ENCODE measurements at places on chromosomes 5 and 9.

DNA sequence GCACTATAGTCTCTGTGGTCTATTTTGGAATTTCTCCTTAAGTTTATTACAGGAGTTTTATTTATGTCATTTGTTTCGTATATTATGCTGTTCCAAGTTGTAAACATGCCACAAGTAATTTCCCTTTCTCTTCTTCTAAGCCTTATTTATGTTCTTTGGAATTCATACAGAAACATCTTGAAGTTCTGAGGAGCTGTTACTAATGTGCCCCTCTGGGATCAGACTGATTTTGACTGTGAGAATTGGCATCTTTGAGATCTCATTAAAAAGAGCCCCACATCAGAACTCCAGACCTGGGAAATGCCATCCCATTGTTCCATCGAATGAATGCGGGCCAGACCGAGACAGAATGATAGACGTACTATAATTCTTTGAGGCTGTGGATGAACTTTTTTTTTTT lies 138.8 kb upstream of the CD180 start:
- DNase-seq: no peak

DNA sequence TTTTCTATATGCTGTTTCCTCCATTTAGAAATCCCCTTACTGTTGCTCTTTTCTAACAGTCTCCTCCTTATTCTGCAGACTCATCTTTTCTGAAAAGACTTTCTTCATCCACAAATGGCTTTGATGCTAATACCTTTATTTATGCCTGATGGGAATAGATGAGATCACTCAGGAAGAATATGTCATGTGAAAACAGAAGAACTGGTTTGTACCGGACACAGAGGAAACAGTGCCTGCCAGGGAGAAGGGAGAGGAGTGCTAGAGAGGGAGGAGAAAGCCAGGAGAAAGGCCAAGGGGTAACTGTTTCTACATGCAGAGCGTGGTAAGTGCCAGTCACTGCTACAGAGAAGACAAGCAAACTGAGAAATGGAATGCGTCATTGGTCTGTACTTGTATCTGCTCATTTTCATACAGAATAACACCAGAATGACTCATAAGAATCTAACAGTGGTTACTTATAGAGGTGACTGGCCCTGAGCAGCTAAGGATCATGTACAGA lies 45.9 kb upstream of the PJA2 start:
- DNase-seq: peak; percentile 80

DNA sequence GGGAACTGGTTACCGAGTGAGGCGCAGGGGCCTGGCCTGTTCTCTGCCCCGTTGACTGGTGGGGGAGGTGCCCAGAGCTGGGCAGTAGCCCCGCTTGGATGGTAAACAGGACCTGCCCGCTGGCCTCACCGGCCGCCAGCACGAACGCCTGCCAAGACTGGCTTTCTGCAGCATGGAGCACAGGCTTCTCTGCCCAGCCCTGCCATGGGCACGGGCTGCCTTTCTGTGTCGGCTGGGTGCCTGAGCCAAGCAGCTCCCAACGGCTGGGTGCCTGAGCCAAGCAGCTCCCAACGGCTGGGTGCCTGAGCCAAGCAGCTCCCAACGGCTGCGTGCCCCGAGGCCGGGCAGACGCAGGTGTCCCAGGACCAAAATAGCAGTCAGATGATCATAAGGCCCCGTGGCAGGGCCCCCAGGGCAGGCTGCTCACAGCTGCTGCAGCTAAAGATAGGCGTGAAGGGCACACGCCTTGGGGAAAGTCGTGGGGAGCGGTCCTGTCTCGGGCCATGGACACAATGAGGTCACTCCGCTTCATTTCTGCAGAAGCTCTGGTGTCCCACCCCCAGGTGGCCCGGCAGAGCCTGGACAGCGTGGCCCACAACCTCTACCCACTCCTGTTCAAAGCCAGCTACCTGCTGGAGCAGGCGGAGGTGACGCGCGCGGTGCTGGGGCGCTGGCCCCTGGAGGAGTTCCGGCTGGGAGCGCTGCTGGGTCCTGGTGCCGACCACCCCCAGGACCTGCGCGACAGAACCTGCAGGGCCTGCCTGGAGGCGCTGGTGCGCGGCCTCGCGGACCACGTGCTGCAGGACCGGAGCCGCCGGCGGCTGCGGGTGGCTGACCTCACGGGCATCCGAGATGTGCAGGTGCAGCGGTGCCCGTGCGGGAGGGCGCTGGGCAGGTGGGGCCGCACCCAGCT lies at the start of gene LRRC14B:
Gene LRRC14B (plus strand): TSS at position 460 of the 913 bp plus-strand sequence. CDS start 44 bp downstream, at position 504.
- no peak for DNase-seq

DNA sequence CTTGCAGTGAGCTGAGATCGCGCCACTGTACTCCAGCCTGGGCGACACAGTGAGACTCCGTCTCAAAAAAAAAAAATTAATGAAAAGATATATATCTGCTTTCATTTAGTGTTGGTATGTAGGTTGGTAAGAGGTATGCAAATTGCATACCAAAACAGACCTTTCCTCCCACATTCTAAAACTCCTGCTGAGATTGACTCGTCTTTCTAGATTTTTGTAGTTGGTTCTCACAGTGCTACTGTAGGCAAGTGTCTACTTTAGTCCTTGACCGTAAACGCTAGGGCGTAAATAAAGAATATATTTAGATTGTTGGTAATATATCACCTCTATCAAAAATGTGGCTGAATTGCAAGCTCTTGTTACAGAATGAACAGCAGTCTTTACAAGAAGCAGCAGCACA lies 445.9 kb downstream of the CHSY3 start:
- DNase-seq: no peak

DNA sequence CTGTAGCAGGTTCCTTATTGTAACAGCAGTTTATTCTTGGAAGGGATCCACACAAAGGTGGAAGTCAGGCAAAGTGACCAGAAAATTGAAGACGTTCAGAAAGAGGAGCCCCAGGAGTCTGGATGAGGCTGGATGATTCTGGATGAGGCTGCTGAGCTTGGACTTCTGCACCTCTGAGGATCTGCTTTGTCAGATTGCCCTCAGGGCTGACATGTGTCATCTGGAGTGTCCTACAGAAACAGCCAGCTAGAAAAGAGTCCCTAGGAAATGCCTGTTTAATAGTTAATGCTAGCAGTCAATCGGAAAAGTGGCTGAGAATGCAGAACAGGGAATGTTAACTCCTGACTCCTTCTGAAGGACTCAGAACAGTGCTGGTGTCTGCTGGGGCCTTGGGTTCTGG lies 236.4 kb downstream of the LRRC70 start:
- no peak for DNase-seq

- no peak for DNase-seq
Observed at GRCh38 chr9:96554326-96554725, 65.3 kb downstream of the CDC14B start.

GRCh38 chr9:135494791-135495559 lies 5.5 kb upstream of the MRPS2 start:
- DNase-seq: no peak

- DNase-seq: no peak
Observed at GRCh38 chr9:104506565-104506964, 2.5 kb downstream of the OR13F1 start.

- DNase-seq: no peak
Observed at GRCh38 chr5:126267438-126267837, 155.8 kb upstream of the GRAMD2B start.

DNA sequence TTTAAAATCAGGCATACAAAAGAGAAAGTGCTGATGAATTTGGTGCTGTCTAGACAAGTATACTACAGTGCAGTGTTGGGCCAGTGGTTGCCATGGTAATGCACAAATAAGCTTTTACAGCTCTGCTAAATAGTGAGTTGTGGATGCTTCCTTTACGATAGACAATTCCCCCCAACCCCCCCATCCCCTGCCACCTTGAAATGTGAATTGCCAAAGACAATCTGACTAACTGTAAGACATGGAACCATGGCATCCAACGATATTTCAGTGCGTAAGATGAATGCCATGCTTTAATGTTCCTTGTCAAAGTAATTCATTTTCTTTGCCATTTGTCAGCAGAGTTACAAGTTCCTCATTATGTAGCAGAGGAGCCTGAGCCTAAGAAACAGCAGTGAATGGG lies 91.5 kb upstream of the NREP start:
- DNase-seq: no peak

DNA sequence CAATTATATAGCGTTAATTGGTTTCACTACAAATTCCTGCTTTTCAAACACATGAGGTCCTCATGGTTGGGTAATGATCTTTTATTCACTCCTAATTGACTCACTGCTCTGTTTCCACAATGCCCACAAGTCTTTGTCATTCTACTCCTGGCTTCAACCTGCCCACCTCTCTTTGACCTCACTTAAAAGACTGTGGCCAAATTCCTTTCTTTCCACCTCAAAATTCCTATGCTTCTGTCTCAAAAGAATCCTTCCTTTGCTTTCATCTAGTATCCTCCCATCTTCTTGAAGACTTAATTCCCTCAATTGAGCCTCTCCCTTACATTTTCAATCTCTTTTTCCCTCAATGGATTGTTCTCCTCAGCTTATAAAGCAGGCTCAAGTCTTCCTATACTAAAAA lies 4.9 kb downstream of the APBA1 start:
- DNase-seq: no peak

- DNase-seq: no peak
Observed at GRCh38 chr5:69242215-69242927, 7.7 kb downstream of the CDK7 start.

DNA sequence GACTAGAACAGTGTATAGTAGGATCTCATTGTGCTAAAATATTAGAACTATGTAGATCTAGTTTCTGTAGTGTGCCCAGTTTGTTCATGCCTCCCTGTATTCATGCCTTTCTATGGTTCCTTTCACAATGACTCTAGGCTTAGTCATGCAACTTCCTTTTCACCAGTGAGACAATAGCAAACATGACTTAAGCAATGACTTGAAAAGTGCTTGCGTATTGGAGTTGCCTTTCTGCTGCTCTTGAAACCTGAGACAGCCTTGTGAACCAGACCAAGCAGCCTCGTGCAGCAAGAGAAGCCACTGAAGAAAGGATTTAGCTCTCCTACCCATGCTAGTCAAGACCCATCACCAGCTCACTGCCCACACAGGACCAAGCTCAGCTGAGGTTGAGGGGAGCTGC lies 294.5 kb upstream of the TAS2R1 start:
- peak; percentile 91 for DNase-seq

GRCh38 chr5:19189176-19189575 lies 798.8 kb downstream of the CDH18 start:
- no peak for DNase-seq

DNA sequence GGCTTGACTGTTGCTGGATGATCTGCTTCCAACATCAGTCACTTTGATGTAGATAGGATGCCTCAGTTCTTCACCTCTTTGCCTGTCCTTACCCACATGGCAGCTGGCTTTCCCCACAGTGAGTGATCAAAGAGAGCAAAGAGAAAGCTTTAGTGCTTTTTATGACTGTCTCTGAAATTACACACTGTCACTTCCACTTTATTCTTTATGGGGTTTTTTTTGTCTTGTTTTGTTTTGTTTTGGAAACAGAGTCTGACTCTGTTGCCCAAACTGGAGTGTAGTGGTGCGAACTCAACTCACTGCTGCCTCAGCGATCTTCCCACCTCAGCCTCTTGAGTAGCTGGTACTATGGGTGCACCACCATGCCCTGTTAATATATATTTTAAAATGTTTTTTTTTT lies 32.4 kb upstream of the C5orf24 start:
- DNase-seq: no peak

DNA sequence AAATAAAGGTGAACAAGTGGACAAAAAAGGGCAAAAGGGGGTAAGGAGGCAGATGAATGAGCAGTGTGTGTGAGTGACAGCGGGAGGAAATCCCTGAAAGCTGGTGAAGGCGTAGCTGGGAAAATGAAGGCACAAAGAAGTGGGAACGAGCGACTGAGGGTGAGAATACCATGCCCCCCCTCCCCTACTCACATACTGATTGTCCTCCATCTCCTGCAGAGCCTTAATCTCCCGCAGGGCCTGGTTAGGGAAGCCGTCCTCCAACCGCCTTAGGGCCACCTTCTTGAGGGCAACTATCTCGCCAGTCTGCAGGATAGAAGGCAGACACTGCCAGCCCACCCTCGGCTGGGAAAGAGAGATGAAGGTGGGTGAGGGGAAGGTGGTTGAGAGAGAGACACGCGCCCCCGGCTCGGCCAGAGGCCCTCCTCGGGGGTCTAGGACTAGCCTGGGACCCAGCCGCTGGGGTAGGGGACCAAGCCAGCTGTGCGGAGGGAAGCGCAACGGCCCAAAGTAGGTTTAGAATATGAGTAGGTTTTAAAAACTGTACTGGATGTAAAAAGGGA lies 522 bp downstream of the CDK20 start:
- no peak for DNase-seq

DNA sequence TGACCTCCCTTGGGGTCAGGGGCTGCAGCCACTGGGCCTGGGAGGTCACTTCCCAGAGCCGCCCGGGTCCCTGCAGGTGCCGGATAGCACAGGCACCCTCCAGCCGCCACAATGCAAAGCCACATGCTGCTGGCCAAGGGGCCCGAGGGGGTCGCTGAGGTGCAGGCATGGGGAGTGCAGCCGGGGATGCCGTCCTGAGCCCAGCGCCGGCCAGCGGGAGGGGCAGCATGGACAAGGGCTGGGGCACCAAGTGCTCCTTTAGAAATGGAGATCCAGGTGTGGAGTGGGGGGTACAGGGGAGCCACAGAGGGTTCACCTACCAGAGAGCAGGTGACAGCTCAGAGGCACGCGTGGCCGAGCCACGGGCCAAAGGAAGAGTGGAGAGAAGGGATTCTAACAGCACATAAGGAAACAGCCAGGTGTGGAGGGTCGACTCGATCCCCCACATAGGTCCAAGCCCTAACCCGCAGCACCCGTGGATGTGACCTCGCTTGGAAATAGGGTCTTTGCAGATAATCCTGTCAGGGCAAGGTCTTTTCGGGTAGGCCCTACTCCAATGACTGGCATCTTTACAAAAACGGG lies 24.7 kb downstream of the ZDHHC11B start:
- DNase-seq: no peak

DNA sequence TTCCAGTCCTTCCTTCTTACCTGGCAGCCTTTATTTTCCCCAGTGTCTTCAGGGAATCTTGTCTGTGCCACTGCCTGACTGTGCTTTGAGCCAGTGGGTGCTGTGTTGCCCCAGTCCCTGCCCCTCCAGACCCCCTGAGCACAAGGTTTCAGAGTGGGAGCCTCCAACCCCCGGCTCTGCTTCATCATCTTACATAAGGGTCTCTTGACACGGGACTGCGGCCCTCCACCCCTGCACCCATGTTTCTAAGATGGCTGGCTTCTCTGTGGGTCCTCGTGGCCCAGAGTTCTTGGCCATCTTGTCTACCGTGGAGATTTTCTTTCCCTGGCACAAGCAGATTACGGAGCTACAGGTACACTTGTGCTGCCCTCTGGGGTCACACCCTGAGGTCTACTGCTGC lies 194.1 kb downstream of the CACNA1B start:
- no peak for DNase-seq

- DNase-seq: no peak
Observed at GRCh38 chr9:77163884-77164283, 13.4 kb upstream of the VPS13A start.

GRCh38 chr5:158802941-158803341 lies 296.8 kb downstream of the EBF1 start:
- no peak for DNase-seq

Data from HFF-Myc (cell line).